Fibroblast of skin of right biceps (primary cell): ENCODE measurements at places on chromosomes 2 and 18.
A peak's percentile ranks its signal among the peaks of the same experiment; 100 is the strongest.

DNA sequence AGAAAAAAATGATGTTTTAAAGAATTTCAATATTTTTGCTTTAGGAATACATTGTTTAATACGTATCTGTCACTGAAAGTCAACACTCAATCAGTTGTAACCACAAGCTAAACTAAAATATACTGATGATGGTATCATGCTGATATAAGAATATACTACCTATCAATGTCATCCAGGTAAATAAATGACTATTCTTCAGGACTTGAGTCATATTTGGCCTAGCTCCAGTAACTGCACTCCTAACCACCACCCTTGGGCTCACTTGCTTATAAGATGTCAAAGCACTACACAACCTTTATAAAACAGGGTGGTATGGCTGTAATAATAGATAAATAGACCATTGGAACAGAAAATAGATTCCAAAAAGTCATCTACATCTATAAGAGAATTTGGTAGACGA, 48.8 kb downstream of the RND3 start:
- DNase-seq, result no peak

DNA sequence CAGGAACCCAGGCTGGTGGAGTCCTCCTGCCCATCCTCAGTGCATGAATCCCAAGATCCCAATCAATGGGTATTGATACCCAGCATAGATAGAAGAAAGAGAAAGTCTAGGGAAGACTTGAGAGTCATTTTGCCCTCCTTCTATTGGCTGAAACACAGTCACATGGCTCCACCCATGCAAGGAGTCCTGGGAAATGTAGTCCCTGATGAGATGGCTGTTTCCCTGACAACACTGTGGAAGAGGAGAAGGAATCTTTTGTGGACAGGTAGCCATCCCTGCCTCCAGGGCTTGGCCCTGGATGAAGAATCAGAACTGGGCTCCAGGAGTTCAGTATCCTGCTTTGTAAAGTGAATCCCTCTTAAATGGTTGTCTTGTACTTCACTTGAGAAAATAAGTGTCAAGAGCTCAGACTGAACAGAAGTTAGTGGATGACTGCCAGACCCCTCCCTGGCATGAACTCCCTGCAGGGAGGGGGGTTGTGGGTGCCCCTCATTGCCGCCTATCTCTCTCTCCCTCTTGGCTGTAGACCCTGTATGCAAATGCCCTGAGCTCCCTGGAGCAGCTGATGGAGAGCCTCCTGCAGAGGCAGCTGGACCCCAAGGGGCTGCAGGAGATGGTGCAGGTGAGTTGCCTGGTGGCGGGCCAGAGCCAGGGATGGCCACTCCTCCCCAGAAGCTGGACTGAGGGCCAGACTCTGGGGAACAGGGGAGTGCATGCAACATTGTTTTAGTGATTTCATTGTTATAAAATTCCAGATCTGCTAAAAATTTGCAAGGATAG, 36.1 kb downstream of the MROH2A start:
- no peak for DNase-seq

DNA sequence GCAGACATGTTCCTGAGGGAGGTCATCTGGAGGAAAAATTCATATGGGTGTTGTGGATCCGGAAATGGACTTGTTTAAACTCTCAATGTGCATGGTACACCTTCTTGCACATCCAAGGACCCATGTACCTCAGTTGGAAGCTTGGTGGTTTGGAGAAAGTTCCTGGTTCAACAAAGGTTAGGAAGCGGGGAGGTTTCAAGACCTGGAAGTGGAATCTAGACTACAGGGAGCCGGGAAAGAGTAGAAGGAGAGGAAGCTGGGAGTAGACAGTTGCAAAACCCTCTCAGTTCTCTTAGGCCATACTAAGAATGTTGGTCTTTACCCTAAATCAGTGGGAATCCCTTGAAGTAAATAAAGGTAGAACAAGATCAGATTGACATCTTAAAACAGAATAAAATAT, 209.8 kb upstream of the SPOPL start:
- no peak for DNase-seq

DNA sequence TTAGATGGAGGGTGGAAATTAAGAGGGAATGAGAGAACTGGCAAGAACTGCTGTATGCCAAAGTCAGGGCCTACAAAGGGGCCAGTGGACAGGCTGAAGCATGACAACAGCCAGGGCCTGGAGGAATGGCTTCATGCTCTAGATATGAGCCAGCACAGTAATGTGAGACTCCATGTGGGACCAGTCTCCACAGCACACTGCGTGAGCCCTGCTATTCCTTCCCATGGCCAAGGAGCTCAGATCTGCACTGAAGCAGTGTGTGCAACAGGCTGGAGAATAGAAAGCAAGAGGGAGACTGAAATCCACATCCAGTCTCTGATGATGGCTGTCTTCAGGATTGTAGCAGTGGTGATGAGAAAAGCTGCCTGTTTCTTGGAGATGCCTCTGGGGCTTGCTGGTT, 162.8 kb downstream of the TPGS2 start:
- DNase-seq, result no peak

- peak; percentile 35 for DNase-seq
Measured at GRCh38 chr2:170716851-170717598, 1.9 kb downstream of the SP5 start.

- DNase-seq, result no peak
Measured at GRCh38 chr2:197661626-197662025, 13.8 kb downstream of the RFTN2 start.

DNA sequence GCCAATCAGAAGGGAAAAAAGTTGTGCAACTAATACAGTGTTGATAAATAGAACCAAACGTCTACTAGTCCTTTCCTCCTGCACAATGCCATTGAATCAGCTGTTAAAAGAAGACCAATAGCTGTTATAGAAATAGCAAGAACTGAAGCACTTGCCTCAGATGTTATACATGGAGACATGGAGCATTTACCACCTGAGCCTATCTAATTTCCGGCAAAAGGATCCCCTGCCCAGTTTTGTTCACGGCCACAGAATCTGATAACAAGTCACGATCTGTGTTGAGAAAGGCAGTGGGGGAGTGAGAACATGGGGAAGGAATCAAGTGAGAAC, 285.4 kb downstream of the ZEB2 start:
- no peak for DNase-seq

- DNase-seq, result no peak
Measured at GRCh38 chr2:184113696-184114403, 484.5 kb upstream of the ZNF804A start.

DNA sequence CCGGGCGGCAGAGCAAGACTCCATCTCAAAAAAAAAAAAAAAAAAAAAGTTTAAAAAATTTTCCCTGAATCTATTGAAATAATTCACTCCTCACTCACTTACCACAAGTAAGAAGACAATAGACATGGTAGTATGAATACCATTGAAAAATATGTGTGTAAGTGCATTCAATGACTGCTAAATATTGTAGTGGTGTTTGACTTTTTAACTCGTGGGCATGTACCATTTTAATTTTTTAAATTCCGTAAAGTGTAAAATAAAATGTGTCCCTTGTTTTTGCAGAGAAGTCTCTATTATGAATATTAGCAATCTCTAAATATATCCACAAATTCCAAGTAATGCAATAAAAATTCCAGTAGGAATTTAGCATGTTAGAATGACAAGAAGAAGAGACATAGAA, 134.1 kb downstream of the COPS8 start:
- DNase-seq, result peak; percentile 72

DNA sequence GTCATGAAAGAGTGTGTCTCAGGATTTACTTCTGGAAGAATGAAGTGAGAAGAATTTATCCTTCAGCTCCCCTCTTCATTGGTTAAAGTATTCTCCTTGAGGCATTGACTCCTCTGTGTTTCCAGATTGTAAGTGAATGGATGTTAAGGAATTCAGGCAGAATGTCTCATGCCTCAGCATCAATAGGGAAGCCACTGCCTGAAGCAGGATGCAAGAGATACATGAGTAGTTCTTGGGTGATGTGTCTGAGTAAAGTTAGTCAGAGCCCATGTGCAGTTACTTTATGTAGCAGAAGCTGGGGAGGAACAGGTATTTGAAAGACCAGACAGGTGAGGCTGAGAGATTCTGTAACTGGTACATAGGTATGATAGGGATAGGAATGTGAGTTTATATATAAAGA, 34.0 kb upstream of the TMEFF2 start:
- peak; percentile 32 for DNase-seq

- DNase-seq, result no peak
Measured at GRCh38 chr2:227161947-227162346, 2.1 kb downstream of the COL4A4 start.

DNA sequence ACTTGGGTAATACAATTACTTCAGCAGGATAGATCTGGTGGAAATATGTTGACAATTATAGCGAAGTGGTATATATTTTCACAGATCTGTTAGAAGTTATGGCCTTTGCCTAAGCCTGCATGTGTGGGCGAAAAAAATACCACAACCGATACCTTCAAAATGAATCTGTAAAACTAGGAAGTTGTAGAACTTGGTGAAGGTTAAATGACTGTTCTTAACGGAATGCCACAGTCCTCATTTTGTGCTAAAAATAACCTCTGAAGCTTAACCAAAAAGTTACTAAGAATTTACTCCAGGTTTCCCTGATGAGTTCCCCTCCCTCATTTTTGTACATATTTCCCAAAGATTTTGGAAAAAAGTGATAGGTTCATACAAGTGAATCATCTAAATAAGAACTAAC, 550.7 kb downstream of the THSD7B start:
- DNase-seq, result peak; percentile 9
